ENCODE measurements at places on chromosomes 4 and X.

- no peak for DNase-seq
These were observed 502.7 kb upstream of the SMIM31 start for GRCh38 chr4:164251257-164251656.

DNA sequence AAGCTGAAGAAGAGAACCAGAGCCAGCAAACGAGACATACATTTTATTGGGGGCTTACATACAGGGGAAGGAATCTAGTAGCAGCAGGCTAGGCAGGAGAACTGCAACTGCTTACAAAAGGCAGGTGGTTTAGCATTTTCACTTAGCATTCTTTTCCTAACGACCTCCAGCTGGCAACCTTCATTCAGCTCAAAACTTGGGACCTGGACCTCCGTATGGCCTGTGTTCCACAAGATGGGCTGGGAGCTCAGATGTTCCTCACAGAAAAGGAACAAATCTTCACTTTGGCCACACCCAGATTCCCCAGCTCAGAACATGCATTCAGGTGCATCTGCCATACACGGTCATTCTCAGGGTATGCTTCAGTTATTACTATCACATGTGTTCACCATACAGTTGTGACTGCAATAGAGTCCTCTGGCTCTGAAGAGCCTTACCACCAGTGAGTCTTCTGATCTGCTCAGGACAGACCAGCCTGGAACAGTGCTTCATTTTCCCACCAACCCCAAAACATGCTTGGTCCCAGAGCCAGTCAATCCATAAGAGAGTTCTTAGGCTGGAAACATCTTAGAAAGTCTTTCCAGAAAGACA is 29.6 kb upstream of the AP1AR start:
- no peak for DNase-seq

GRCh38 chr4:114654592-114654991 is 56.0 kb downstream of the UGT8 start:
- DNase-seq = no peak

- DNase-seq = peak; percentile 3
These were observed 632.5 kb downstream of the KCTD8 start for GRCh38 chr4:43816116-43816515.

DNA sequence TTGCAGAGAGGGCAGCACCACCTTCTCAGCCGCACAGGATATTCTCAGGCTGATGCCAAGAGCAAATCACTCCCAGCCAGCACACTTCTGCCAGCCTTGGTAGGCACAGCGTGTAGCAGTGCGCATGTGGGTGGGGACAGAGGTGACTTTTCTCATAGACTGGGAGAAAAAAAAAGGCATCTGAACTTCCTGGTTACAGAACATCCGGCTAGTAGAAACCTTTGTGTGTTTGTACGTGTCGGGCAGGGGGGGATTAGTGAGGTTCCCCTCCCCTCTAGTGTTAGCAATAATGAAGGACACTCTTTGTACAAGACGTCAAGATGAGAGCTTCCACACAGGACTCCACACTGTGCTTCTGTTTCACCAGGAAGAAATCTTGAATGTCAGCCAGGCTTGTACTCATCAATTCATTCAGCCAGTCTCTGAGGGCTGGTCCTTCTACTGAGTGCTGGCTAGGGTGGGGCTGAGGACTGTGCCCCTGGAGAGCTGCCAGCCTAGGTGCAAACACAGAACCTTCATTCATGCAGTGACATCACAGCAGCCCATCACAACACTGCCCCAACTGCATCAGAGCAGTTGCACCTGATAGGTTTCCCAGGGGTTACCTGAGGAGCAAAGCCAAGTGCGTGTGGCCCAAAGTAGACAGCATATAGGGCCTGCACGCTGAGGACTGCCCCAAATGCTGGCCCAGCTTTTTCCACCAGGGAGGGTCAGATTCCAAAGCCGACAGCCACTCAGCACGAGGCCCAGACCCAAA is 34.7 kb downstream of the SLC25A5 start:
- peak; percentile 74 for DNase-seq

- no peak for DNase-seq
These were observed 403.2 kb upstream of the RASGEF1B start for GRCh38 chr4:81874661-81875515.

- DNase-seq = no peak
These were observed 13.4 kb upstream of the COL25A1 start for GRCh38 chr4:109315818-109316217.

DNA sequence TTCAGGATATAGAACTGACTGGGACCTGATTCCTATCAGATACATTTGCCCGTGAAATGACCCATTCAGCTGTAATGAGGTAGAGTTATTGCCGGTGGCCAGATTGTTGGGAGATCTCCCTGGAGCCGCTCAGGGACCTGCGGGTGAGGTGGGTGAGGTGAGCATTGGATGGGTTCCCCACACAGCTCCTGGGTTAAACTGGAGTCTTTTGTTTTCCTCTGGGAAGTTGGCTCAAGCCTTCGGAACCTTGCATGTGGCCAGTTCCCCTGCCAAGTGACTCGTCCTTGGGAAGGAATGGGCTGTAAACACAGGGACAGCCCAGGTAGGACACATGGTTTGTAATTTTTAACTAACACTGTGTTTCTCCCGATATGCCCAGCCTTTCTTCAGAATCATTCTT is 31.6 kb upstream of the KIT start:
- no peak for DNase-seq

GRCh38 chr4:76981644-76982043 is 32.1 kb downstream of the SEPTIN11 start:
- DNase-seq = no peak

DNA sequence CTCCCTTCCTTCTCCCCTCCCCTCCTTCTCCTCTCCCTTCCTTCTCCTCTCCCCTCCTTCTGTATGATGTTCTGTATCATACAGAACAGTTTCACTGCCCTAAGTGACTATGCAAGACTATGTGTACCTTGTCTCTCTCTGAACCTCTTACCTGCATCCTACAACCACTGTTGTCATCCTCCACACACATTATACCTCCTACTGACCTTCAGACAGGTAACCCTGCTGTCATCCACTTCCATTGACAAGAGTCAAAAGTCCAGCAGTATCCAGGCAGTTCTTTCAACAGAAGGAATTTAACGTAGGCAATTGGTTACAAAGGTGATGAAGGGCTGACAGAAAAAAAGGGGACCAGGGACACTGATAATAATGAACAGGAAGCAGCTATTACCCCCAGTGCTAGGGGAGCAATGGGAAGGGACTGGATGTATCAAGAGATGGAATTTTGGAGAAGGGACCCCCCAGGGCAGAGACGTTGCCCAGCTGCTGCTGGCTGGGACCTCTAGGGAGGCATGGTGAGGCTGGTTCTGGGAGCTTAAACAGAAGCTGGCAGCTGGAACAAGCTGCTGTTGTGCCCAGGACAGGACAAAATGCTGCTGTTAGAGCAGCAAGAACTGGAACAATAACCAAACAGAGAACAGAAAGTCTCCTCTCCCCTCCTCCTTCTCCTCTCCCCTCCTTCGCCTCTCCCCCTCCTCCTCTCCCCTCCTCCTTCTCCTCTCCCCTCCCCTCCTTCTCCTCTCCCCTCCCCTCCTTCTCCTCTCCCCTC is 84.7 kb downstream of the DCTD start:
- DNase-seq = no peak

GRCh38 chr4:73442275-73442674 is 6.3 kb downstream of the AFP start:
- no peak for DNase-seq

DNA sequence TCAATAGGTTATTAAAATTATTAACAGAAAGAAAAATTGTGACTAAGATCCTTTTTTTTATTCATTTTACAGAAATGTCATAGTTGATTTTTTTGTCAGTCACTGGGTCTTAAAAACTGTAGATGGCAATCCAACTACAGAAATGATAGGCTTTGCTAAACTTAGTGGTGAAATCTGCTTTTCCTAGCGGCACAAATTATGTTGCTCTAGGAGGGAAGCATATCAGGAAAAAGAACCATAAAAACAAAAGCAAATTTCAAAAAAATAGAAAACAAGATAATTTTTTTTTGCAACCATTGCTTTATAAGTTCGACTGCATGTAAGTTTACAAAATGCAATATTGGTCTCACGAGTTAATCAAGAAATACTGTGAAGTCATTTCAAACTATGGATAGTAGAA is 443.5 kb upstream of the IGFBP7 start:
- DNase-seq = no peak

- DNase-seq = no peak
These were observed 37.7 kb downstream of the PALLD start for GRCh38 chr4:168534535-168534934.

DNA sequence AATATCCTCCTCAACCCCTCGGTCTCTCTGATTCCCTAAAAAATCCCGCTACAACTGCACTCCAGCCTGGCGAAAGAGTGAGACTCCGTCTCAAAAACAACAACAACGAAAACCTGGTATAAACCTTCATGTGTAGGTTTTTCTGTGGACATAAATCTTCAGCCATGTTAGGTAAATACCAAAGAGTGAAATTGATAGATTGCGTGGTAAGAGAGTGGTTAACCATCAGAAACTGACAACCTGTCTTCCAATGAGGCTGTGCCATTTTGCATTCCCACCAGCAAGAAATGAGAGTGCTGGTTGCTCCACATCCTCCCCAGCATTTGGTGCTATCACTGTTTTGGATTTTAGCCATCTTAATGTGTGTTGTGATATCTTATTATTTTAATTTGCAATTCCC is 10.9 kb downstream of the TBC1D19 start:
- DNase-seq = no peak

DNA sequence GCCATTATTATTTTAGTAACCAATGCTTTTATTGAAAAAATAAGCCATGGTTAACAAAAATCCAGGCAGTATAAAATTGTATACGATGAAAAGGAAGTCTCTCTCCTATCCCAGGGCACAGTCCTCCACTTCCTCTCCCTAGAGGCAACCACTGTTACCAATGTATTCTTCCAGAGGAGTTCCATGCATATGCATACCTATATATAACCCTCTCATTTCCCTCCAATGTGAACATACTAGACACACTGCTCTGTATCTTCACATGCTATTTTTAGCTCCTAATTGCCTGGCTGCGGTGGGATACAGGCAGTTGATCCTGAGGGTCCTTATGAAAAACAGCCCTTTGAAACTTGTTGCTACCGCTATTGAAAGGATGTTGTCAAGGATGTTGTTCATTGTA is 33.8 kb downstream of the PRPS1 start:
- no peak for DNase-seq

DNA sequence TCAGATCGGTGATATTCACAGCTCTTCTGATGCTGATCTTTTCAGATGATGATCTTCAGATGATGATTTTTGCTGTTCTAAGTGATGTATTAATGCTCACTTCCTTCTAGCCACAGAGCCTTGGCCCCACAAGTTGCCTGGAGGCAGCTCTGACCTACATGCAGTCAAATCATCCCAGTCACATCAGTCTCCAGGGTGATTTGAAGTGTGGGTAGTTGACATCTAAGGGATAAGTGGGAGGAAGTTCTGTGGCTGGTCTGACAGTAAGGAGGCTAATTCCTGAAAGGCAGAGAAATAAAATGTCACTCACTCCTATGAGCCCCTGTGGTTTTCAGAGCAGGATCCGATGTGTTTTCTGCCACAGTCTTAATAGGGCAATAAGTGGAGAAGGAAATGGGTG is 79.8 kb upstream of the RPL34 start:
- peak; percentile 16 for DNase-seq

DNA sequence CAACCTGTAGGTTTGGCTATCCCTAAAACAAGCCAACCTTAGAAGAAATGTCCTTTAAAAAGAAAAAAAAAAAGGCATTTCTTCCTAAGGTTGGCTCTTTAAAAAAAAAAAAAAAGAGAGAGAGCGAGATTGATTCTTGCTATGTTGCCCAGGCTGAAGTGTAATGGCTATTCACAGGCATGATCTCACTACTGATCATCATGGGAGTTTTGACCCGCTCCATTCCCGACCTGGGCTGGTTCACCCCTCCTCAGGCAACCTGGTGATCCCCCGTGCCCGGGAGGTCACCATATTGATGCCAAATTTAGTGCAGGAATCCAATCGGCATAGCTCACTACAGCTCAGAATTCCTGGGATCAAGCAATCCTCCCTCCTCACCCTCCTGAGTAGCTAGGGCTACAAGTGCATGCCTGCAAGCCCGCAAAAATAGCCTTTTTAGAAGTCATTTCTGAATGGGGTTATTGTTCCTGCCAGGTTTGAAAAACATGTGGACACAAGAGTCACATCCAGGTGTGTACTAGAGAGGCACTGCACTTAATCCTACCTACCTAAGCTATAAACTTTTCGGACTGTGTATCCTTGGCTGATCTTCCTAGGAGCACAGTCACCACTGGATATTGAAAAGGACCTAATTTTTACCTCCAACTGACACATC is 61.4 kb upstream of the ZCCHC13 start:
- DNase-seq = peak; percentile 24

- no peak for DNase-seq
These were observed 51.5 kb downstream of the NPNT start for GRCh38 chr4:105946771-105947170.

DNA sequence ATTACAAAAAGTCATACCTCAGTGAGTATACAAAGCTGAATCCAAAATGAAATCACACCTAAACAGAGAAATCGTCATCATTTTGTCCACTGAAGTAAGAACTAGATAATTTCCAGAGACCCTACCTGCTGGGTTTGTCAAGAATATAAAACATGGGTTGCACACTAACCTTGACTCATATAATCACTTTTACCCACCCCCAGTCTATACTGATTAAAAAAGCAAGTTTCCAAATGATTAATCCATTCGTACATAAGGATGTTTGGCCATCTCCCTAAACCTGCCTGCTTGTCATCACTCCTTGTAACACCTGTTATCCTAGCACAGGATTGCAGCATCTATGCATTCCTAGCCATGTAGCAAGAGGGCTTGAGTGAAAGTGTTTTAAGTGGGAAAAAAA is 4.7 kb downstream of the RAP2C start:
- peak; percentile 27 for DNase-seq

- DNase-seq = no peak
These were observed 134.4 kb upstream of the TBL1X start for GRCh38 chrX:9330249-9330982.

DNA sequence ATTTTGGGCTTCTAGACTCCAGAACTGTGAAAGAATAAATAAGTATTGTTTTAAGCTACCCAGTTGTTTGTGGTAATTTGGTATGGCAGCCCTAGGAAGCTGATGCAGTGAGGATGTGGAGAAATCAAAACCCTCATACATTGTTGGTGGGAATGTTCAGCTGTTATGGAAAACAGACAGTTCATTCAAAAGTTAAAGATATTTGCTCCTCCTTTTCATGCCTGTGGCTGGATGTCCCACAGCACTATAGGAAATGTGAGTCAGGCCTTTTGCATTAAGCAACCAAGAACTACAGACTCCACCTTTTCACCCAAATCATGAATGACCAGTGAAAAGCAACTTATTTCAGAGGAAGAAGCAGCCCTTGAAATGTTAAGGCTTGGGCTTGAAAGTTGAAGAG is 6.7 kb downstream of the BBS12 start:
- peak; percentile 53 for DNase-seq

- peak; percentile 88 for DNase-seq
These were observed at the start of gene ODAPH for GRCh38 chr4:75555294-75556164. Gene ODAPH (plus strand): TSS chr4:75556066. CDS start chr4:75556083, 17 bp downstream.

- DNase-seq = no peak
These were observed 216.5 kb downstream of the PDHA2 start for GRCh38 chr4:96056346-96056934.

DNA sequence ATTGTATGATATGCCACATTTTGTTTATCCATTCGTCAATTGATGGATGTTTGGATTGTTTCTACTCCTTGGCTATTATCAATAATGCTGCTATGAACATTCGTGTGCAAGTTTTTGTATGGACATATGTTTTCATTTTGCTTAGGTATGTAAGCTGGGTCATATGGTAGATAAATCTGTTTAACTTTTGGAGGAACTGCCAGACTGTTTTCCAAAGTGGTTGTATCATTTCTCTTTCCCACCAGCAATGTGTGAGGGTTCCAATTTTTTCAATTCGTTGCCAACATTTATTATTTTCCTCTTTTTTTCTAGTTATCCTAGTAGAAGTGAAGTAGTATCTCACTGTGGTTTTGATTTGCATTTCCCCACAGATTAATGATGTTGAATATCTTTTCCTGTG is 71.8 kb downstream of the DIAPH2 start:
- DNase-seq = no peak

All from epithelial cell of esophagus (primary cell).